ENCODE measurements at places on chromosomes 11 and 22. TPM values are rescaled to one million over a fixed set of nuclear protein-coding genes. Genes with fewer than 3 reads are reported as not detected.

GRCh38 chr11:18295316-18295715 is 26.6 kb downstream of the HPS5 start:
- no peaks in the 10 kb centered on the region for H3K4me1 ChIP-seq
- DNase-seq, result no peak
- H3K36me3 ChIP-seq, result peaks cover 44% of the 10 kb centered on the region
- no peak overlapping the region for H3K4me3 ChIP-seq
- H3K27ac ChIP-seq, result no peak overlapping the region
- no peaks in the 10 kb centered on the region for H3K27me3 ChIP-seq

The TUBA8 gene
- total RNA-seq, result 0.17 TPM

The PGR gene
- 8.8 TPM for total RNA-seq

- DNase-seq, result no peak
- no peak overlapping the region for H3K4me3 ChIP-seq
- H3K4me1 ChIP-seq, result peaks cover 7% of the 10 kb centered on the region
- no peaks in the 10 kb centered on the region for H3K27me3 ChIP-seq
These were observed 18.5 kb downstream of the ALKBH3 start for GRCh38 chr11:43899094-43899493.

- peak overlapping the region; percentile 72 for H3K4me3 ChIP-seq
- H3K4me1 ChIP-seq, result peaks cover 1% of the 10 kb centered on the region
- H3K36me3 ChIP-seq, result no peaks in the 10 kb centered on the region
These were observed 598 bp downstream of the CABIN1 start for GRCh38 chr22:24011735-24012068.

- H3K4me1 ChIP-seq, result no peaks in the 10 kb centered on the region
- H3K27ac ChIP-seq, result no peak overlapping the region
- no peaks in the 10 kb centered on the region for H3K27me3 ChIP-seq
- H3K4me3 ChIP-seq, result no peak overlapping the region
- no peak for DNase-seq
- H3K36me3 ChIP-seq, result no peaks in the 10 kb centered on the region
These were observed 192.2 kb downstream of the ST3GAL4 start for GRCh38 chr11:126547691-126548090.

The FAM180B gene
- total RNA-seq, result not detected

DNA sequence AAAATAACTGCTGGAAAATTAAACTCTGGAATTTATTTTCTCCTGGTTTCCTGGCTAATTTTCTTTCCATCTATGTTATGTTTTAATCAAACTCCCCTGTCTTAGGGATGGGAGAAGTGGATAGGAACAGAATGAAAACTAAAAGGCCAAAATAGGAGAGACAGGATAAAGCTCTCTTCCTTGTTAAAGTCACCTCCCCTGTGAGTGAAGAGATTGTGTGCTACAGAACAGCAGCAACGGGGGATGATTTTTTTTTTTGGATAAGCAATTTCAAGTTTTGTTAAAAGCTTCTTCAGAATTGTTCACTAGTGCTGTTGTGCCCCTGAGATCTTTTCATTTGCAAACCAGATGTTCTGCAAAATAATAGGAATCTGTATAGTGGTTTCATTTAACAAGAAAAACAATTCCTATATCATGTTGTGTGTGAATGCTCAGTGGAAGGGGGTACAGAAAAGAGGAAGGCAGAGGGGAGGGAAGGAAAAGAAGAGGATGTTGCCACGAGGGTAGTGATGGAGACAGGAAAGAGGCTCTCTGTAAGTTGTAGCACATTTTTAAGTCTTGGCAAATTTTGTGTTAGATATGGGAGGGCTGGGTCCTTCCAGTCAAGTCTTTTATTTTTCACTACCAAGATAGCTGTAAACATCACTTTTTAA is 301.2 kb downstream of the CADM1 start:
- H3K4me1 ChIP-seq, result peaks cover 19% of the 10 kb centered on the region
- H3K4me3 ChIP-seq, result no peak overlapping the region
- no peak overlapping the region for H3K27ac ChIP-seq

GRCh38 chr11:124970925-124971324 is 16.9 kb downstream of the CCDC15 start:
- H3K27ac ChIP-seq, result no peak overlapping the region
- H3K4me1 ChIP-seq, result no peaks in the 10 kb centered on the region
- no peak for DNase-seq
- no peak overlapping the region for H3K4me3 ChIP-seq

- no peak for DNase-seq
- peaks cover 3% of the 10 kb centered on the region for H3K27me3 ChIP-seq
- H3K4me3 ChIP-seq, result no peak overlapping the region
- H3K4me1 ChIP-seq, result no peaks in the 10 kb centered on the region
- no peaks in the 10 kb centered on the region for H3K36me3 ChIP-seq
These were observed 119.5 kb upstream of the ISX start for GRCh38 chr22:34946339-34946985.

- H3K36me3 ChIP-seq, result peaks cover 50% of the 10 kb centered on the region
- no peak overlapping the region for H3K4me3 ChIP-seq
- no peak overlapping the region for H3K27ac ChIP-seq
- peaks cover 80% of the 10 kb centered on the region for H3K4me1 ChIP-seq
These were observed 14.2 kb downstream of the DTX4 start for GRCh38 chr11:59186130-59186594.

GRCh38 chr11:77127235-77127911 is 673 bp upstream of the MYO7A start:
- no peaks in the 10 kb centered on the region for H3K36me3 ChIP-seq
- no peak overlapping the region for H3K27ac ChIP-seq
- H3K27me3 ChIP-seq, result no peaks in the 10 kb centered on the region
- no peak overlapping the region for H3K4me3 ChIP-seq
- peak; percentile 73 for DNase-seq
- no peaks in the 10 kb centered on the region for H3K4me1 ChIP-seq

The CD248 gene
- total RNA-seq, result 25.9 TPM

The MYO18B gene
- total RNA-seq, result 0.09 TPM

GRCh38 chr22:37282385-37282677 is at the start of gene CYTH4:
Gene CYTH4 (plus strand): TSS chr22:37282508. CDS start chr22:37282570, 62 bp downstream.
- peak within 1 kb of the TSS; percentile 38 for H3K4me3 ChIP-seq
- no peaks in the 10 kb centered on the region for H3K36me3 ChIP-seq
- no peak within 1 kb of the TSS for H3K27ac ChIP-seq
- no peak for DNase-seq

The PVALB gene
- not detected for total RNA-seq

The PIH1D2 gene
- 14.5 TPM for total RNA-seq

The SERHL2 gene
- 2.7 TPM for total RNA-seq

The GDPD4 gene
- not detected for total RNA-seq

DNA sequence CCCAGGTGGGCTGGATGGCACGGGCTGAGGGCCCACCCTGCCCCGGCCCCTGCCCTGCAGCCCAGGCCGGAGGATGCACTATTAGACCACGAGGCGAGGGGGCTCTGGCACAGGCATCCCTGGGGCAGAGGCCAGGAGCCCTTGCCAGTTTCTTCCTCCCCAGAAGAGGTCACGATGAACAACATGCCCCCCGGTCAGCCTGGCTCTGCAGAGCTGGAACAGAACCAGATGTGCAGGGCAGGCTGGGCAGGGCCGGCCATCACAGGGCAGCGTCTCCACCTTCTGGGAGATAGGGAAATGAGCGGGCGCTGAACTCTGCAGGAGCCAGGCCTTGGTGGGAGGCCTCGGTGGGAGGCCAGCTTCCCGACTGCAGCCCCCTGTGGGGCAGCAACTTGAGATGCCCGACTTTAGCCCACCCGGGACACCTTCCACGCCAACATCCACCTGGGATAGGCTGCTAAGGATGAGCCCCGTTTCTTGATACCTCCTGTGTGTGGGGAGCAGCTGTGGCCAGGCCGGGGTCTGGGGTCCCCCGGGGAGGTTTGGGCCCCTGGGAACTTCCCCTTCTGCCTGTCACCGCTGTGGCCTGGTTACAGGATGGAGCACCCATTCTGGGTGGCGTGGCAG is 21.8 kb upstream of the GNB1L start:
- no peaks in the 10 kb centered on the region for H3K36me3 ChIP-seq
- no peak for DNase-seq
- no peak overlapping the region for H3K4me3 ChIP-seq
- no peaks in the 10 kb centered on the region for H3K27me3 ChIP-seq

GRCh38 chr22:41699264-41700107 is at the start of gene MEI1:
Gene MEI1 (plus strand): TSS chr22:41699503. CDS start chr22:41699539, 36 bp downstream.
- no peak within 1 kb of the TSS for H3K4me3 ChIP-seq
- H3K4me1 ChIP-seq, result peaks cover 11% of the 10 kb centered on the region
- H3K36me3 ChIP-seq, result no peaks in the 10 kb centered on the region

The PDGFB gene
- 39.4 TPM for total RNA-seq

DNA sequence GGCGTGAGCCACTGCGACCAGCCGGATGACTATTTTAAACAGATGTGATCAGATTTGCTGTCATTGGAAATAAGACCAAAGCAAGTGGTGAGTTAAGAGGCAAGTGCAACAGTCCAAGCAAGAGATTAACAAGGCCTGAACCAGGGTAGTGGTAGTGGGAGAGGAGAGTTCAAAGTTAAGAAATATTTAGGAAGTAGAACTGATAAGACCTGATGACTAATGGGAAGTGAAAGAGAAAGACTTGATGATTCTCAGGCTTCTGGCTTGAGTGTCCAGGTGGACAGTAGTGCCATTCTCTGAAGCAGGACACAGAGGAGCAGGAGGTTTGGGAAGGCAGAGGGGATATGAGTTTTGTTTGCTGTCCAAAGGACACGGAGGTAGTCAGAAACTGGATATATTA is 7.2 kb downstream of the NDUFC2 start:
- H3K4me1 ChIP-seq, result peaks cover 18% of the 10 kb centered on the region
- no peak for DNase-seq
- peaks cover 42% of the 10 kb centered on the region for H3K36me3 ChIP-seq

The GLB1L2 gene
- 7.3 TPM for total RNA-seq

- no peak overlapping the region for H3K4me3 ChIP-seq
- H3K36me3 ChIP-seq, result no peaks in the 10 kb centered on the region
- peaks cover 24% of the 10 kb centered on the region for H3K4me1 ChIP-seq
These were observed 20.3 kb upstream of the TENM4 start for GRCh38 chr11:79461144-79461543.

DNA sequence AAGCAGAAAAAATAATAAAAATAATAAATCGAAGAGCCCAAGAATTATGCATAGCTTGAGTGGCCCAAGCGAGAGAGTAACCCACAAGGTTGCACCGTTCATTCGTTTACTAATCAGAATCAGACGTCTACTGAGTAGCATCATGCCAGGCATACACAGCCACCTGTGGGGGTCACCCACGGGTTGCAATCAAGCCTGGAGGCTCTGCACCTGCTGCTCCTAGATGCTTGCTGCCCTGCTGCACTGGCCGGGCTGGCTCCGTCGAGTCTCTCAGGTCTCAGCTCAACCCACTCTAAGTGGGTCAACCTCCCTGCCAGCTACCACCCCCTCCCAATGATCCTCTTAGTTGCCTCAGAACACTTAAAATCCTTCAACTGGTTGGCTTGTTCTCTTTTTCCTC is 2.0 kb upstream of the TESMIN start:
- H3K4me1 ChIP-seq, result no peaks in the 10 kb centered on the region
- H3K27me3 ChIP-seq, result no peaks in the 10 kb centered on the region
- H3K4me3 ChIP-seq, result no peak overlapping the region

The OR6A2 gene
- 0.23 TPM for total RNA-seq

GRCh38 chr22:27534720-27535125 is 266.8 kb downstream of the MN1 start:
- H3K4me1 ChIP-seq, result peaks cover 2% of the 10 kb centered on the region
- DNase-seq, result no peak
- no peaks in the 10 kb centered on the region for H3K27me3 ChIP-seq
- H3K36me3 ChIP-seq, result no peaks in the 10 kb centered on the region
- no peak overlapping the region for H3K4me3 ChIP-seq

DNA sequence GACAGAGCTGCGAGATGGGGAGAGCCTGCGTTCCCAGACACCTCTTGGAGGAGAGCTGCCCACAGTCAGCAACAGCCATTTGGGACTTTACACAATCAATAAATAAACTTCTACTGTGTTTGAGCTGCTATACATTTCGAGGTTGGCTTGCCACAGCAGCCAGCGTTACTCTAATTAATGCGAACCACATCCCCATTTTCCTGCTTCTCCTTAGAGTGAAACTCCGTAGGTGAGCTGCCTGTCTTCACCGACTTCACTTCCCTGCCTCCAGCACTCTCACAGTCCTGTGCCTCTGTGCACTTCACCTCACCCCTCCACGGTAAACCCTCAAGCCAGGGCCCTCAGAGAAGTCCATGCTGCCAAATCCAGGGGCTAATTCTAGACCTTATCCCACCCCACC is 5.9 kb upstream of the SLC22A12 start:
- H3K36me3 ChIP-seq, result no peaks in the 10 kb centered on the region
- DNase-seq, result no peak
- no peaks in the 10 kb centered on the region for H3K4me1 ChIP-seq
- no peak overlapping the region for H3K4me3 ChIP-seq
- no peaks in the 10 kb centered on the region for H3K27me3 ChIP-seq

DNA sequence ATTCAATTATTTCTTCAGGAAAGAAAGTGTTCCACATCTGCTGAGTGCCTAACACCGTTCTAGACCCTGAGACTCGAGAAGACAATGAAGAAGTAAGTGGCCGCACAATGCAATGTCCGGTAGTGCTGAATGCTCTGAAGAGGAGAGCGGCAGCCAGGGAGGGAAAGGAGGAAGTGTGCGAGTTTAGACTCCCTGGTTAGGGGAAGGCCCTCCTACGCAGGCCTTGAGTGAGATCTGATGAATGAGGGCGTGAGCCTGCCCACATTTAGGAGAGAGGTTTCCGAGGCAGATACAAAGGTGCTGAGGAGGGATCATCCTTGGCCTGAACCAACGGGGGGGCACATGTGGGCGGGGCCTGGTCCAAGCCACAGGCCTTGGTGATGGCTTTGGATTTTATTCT is 558.6 kb downstream of the NTM start:
- H3K27me3 ChIP-seq, result no peaks in the 10 kb centered on the region
- no peaks in the 10 kb centered on the region for H3K36me3 ChIP-seq
- DNase-seq, result peak; percentile 21
- H3K4me3 ChIP-seq, result no peak overlapping the region

GRCh38 chr11:91243051-91243450 is 981.6 kb upstream of the FAT3 start:
- no peaks in the 10 kb centered on the region for H3K27me3 ChIP-seq
- peaks cover 2% of the 10 kb centered on the region for H3K4me1 ChIP-seq
- H3K27ac ChIP-seq, result no peak overlapping the region
- peak; percentile 36 for DNase-seq

DNA sequence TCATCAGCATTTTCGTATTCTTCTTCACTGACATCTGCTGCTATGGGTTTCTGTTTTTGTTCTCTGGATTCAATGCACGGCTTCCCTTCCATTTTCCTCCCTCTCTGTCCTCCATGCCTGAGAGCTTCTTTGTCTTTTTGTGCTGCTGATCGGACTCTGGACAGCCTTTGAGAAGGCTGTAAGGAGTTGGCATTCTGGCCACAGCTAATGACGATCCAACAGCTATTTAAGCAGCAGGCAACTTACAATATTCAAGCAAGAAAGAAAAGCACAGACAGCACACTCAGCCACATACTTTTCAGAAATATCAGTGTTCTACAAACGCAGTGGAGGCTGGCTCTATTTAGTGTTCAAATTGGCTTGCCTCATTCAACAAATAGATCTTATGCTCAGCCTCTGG is 60.9 kb upstream of the ZC3H12C start:
- H3K27me3 ChIP-seq, result no peaks in the 10 kb centered on the region
- H3K36me3 ChIP-seq, result no peaks in the 10 kb centered on the region

DNA sequence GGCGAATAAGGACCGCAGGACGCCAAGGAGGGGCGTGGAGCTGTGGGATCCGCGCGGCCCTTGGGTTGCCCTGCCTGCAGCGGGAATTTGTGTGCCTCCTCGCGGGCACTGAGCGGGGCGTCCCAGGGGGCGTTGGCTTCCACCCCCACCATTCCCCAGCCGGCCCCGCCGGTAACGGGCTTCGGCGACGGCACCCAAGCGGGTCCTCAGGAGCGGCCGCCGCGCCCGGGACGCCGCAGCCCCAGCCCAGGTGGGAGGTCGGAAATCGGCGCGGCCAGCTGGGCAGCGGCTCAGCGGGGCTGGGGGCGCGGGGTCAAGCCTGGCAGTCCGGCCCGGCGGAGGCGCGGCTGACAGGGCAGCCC is 320 bp downstream of the CLTCL1 start:
- H3K36me3 ChIP-seq, result no peaks in the 10 kb centered on the region
- no peaks in the 10 kb centered on the region for H3K27me3 ChIP-seq
- DNase-seq, result peak; percentile 37
- peaks cover 7% of the 10 kb centered on the region for H3K4me1 ChIP-seq
- H3K4me3 ChIP-seq, result peak overlapping the region; percentile 89

The EIF3M gene
- total RNA-seq, result 168 TPM

The DAGLA gene
- total RNA-seq, result 1.5 TPM
